ENCODE measurements at places on chromosomes 16 and 17.

- DNase-seq: no peak
These were observed 11.9 kb downstream of the MCRIP1 start for GRCh38 chr17:81821147-81821546.

GRCh38 chr17:53273126-53273525, 549.6 kb upstream of the KIF2B start:
- DNase-seq: no peak

DNA sequence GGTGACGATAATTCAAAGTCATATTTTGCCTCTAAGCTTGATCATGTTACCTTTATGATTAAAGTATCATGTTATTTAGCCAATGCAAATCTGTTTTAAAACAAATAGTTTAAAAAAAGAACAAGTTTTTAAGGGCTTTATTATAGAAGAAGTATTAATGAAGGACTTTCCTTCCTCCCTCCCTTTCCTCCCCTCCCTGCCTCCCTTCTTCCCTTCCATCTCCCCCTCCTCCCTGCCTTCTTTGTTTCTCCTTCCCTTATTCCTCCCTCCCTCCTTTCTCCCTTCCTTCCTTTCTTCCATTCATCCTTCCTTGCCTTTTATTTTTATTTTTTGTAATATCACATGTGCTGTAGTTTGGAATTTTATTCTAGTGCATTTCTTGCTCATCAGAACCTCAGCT, 26.4 kb downstream of the NQO1 start:
- DNase-seq: no peak

DNA sequence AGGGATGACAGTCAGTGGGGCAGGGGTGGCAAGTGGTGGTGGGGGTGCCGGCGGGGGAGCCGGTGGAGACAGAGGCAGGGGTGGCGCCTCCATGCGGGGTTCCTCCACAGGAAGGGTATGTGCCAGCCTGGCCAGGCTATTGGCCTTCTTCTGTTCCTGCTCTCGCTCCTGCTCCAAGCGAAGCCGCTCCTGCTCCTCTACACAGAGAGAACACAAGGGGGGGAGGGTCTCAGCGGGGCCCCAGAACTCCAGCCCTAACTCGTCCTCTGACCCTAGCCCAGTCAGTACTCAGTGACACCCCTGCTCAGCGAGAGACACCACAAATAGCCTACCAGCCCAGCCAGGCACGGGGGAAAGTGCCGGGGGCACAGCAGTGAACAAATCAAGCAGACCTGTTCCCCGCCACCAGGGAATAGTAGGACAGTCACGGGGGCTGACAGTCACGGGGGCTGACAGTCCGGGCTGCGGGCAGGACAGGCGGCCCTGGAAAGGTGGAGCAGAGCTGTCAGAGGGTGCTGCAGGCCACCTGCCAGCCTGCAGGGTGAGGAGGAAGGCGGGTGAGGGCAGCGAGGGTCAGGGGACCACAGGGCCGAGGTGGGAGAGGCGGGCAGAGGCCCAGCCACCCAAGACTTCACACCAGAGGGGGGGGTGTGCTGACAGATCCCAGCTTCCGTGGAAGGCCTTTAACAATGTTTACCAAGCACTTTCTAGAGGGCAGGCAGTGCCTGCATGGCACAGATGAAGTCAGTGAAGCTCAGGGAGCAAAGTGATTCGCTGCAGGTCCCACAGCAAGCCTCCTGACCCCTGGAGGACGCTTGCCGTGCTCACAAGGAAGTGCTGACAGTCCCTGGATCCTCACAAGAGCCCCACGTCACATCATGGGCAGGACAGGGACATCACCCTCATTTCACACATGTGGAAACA, 5.3 kb downstream of the MNT start:
- DNase-seq: no peak

DNA sequence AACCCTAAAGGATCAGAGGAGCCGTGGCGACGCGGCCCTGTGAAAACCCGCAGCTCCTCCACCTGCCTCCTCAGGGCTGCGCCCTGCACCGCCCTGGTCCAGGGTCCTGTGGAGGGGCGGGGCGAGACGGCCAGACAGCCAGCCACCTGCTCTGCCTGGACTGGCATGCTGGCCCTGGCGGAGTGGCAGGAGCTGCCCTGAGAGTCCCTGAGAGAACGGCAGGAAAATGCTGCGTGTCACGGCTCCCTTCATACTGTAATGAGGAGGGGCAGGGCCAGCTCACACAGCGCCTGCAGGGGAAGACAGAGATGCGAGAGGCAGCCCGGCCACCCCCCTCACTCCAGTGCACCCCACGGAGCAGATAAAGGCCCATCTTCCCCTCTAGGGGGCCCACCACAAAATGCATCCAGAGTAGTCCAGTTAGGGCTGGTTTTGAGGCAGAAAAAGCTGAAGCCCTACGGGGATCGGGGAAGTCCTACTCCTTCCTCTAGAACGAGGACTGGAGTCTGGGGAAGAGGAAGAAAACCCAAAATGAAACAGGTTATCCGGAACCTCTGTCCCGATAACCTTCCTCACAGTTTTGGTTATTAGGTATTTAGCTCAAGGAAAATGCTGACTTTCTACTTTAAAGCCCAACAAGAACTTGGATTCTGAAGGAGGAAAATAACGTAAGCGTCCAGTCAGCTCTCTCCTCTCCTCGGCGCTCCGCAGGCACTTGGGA, 97.6 kb upstream of the DNAH17 start:
- DNase-seq: no peak

DNA sequence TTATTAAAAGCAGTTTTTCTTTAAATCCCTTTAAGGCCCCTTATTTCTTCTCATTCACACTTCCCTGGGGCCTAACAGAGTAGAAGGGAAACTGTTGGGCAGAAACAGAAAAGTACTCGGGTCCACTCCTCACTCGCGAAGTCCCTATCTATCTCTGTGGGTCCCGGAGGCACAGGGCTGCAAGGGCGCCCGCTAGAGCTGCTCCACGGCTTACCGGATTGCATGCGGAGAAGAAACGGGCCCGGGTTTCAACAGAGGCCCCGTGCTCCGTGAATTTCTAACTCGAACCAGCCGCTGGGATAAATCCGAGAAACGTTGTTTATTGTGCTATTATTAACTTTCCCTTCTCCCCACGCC, 4.3 kb downstream of the CBLN1 start:
- DNase-seq: no peak

- no peak for DNase-seq
These were observed 7.2 kb downstream of the EPN2 start for GRCh38 chr17:19244357-19244756.

DNA sequence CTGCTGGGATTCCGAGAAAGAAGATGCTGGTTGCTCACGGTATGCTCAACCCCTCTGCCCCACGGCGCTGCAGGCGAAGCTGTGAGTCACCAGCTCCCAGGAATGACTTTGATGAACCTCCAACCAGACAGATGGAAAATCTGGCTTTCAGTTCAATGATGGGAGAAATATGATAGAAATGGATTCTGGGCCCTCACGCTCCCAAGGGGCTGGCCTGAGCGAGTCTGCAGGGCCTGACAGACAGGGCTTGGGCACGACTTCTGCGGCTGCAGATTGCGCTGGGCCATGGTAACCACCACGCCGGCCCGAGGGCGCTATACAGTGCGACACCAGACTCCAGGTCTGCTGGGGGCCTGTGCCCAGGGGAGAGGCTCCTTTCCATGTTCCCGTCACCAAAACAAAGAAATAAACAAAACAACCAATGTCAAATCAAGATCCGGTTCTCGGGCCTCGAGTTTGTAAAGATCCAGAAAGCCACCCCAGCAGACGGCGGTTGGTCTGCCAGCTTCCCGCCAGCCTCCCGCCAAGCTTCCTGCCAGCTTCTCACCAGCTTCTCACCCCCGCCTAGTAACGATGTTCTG, 11.1 kb upstream of the ABR start:
- peak; percentile 50 for DNase-seq

Data from GM04504 (cell line).